Neural crest cell (in vitro differentiated cells): ENCODE measurements at places on chromosomes 5 and 9.

DNA sequence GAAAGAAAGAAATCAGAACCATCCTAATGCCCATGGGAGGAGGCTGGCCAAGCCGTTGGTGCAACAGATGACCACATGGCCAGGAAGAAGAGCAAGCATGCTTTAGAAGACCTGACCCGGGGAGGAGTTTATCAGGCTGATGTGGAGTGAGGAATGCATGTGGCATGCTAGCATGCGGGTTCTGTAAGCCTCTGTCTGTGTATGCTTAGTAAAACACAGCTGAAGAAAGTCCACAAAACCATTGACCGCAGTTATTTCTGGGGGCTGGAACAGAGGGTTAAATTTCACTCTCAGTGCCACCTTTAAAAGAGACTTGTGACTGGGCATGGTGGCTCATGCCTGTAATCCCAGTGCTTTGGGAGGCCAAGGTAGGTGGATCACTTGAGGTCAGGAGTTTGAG is 19.1 kb downstream of the GFI1B start:
- DNase-seq: no peak

- DNase-seq: peak; percentile 11
Observed at GRCh38 chr5:23506329-23507236, 826 bp upstream of the PRDM9 start.

DNA sequence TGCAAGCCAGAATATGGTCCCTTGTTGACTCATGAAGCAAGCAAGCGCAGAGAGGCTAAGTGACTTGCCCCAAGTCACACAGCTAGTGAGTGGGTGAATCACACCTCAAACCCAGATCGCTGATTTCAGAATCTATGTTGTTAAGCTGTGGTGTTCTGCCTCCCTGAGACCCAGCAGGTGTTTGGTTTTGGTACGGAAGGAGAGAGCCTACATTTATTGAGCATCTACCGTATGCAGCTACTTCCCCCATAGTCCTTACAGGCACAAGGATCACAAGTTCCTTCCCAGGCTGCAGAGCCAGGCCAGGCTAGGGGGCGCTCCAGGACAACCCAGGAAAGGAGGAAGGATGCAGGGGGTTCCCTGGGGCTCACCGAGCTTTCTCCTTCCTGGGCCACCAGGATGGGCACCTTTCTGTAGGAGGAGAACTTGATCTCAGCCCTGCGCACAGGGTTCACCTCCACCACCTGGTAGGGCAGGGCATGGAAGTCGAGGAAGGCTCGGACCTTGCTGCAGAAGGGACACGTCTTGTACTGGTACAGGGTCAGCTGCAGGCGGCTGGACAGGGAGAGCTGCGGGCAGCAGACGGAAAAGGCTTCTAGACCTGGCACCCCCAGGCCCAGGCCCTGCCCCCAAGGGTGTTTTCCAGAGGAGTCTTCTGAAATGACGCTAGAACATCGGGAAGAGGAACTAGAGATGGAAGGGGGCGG is 2.5 kb downstream of the PTGES2 start:
- peak; percentile 64 for DNase-seq

GRCh38 chr9:88587885-88588649 is 53.1 kb downstream of the NXNL2 start:
- DNase-seq: no peak
